ENCODE measurements at places on chromosomes 3 and 15. TPM values are rescaled to one million over a fixed set of nuclear protein-coding genes. Genes with fewer than 3 reads are reported as not detected.

DNA sequence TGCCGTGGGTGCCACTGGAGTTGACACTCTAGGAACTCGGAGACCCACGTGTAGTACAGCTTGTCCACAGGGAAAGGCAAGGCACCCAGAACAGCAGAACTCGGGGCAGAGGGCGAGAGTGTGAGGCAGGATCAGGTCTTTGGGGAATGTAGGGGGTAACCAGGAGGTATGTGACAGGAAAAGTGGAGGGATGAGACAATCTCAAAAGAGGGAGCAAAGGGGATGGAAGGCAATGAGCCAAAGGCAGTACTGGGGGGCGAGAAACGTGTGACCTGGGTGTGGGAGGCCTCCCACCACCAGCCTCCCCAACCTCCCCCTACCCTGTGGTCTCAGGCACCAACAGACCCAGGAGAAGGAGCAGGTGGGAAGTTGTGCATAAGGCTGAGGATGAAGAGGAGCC is 48.9 kb downstream of the UMPS start:
- no peak for DNase-seq

DNA sequence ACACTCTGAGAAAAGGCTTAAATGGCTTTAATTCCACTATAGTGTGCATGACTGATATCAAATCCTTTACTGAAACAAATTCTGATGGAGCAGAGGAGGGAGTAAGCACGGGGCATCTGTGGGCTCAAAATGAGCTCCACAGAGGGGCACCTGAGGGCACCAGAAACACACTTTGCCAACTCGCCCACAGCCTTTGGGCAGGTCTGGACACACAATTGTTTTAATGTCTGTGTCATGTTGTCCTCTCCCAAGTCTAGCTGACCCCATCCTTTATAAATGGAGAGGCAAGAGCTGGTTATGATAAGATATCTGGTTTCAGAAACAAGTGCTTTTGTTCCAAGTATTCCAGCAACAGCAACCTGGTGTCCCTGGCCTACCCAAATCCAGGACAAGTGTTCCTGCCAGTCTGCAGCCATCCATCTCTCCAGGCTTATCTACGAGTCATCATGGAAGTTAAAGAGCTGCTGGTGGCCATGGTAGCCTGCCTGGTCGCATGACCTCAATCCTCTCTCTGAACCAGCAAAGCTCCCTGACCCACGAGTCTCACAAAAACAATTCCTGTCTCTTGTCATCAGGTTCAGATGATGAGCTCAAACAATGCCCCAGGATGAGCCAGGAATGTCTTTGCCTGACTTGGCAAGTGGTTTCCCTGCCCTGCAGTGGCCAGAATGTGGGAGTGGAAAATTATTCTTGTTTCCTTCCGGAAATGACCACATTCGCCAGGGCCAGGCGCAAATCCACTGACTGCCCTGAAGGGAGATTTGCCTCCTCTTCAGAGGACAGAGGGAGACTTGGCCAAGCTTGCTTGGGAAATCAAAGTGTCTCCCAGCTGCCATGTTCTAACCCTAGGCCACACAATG is 64.4 kb upstream of the TPM1 start:
- DNase-seq, result no peak

Gene GOLGA6L22
- total RNA-seq, result not detected

Gene ACAN
- 8.3 TPM for total RNA-seq
